ENCODE measurements at places on chromosomes 7 and 10.

GRCh38 chr7:2224934-2225333 is 7.8 kb downstream of the MAD1L1 start:
- no peak for DNase-seq

- DNase-seq = no peak
These were observed 28.0 kb downstream of the LMTK2 start for GRCh38 chr7:98134420-98135228.

- DNase-seq = no peak
These were observed 261.4 kb downstream of the GRID1 start for GRCh38 chr10:86105181-86105580.

DNA sequence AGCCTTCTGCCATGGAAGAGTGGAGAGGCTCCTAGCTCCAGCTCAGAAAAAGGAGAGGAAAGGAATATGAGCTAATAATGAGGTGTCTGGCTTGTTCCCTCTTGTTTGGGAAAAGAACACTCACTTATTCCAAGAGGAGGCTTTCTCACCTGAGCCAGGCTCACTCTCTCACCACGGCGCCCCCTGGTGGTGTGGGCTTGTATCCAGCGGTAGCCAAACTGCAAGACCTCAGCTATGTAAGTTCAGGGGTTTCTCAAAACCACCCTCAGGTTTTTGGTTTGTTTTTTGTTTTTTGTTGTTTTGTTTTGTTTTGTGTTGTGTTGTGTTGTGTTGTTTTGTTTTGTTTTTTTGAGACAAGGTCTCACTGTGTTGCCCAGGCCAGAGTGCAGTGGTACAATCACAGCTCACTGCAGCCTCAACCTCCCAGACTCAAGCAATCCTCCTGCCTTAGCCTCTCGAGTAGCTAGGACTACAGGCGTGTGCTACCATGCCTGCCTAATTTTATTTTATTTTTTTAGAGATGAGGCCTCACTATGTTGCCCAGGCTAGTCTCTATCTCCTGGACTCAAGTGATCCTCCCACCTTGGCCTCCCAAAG is 124.0 kb downstream of the TMEM130 start:
- no peak for DNase-seq

GRCh38 chr10:110625356-110625894 is 18.7 kb upstream of the RBM20 start:
- DNase-seq = no peak

DNA sequence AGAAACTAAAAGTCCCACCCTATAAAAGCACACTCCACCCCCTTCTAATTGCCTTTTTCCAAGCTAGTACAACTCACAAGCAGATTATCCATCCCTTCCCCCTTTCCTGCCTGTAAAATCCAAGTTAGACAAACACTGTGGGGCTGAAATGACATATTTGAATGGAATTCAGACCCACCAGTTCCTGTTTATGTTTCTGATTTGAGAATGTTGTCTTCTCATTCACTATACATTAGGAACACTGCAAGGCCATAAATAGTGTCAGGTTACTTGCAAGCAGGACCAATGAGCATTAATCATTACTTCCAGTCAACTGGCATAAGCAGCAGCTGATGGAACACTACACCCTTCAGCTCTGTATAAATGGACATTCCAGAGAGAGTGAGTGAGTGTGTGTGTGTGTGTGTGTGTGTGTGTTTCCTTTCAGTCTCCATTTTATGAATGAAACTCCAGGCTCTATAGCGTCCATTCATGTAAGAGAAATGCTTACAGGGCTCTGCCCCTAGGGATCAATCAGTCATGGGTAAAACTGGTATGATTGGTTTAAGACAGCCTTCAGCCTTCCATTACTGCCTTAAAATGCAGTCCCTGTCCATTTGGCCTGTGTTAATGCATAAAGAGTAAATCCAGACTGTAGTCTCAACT is 69.3 kb downstream of the ETV1 start:
- DNase-seq = peak; percentile 99

- no peak for DNase-seq
These were observed 206.3 kb downstream of the SNX10 start for GRCh38 chr7:26497801-26498596.

DNA sequence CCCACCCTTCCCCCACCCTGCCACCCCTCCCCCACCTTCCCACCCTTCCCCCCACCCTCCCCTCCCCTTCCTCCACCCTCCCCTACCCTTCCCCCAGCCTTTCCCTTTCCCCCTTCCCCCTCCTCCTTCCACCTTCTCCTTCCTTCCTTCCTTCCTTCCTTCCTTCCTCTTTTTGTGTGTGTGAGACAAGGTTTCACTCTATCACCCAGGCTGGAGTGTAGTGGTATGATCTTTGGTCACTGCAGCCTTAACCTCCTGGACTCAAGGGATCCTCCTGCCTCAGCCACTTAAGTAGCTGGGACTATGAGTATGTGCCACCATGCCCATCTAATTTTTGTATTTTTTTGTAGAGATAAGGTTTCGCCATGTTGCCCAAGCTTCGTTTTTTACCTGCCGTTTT is 35.2 kb downstream of the CYP17A1 start:
- no peak for DNase-seq

DNA sequence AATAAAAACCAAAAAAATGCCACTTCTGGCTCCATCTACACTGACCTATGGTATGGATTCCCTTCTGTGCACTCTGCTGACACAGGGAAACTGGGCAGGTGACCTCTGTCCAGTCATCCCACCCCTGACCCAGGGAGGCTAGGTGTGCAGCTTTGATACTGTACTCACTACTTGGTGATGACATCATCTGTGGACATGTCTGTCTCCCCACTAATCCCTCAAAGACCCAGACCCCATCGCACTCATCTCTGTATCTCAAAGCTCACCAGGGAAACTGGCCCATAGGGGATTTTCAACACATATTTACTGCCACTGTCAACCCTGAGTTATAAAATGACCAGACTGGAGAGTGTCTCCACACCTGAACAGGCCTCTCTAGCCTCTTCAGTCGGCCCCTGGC is 10.6 kb downstream of the SGMS1 start:
- no peak for DNase-seq
